ENCODE measurements at places on chromosomes 16 and 17.

GRCh38 chr17:60901806-60902205 is 224.2 kb downstream of the BCAS3 start:
- DNase-seq = no peak

DNA sequence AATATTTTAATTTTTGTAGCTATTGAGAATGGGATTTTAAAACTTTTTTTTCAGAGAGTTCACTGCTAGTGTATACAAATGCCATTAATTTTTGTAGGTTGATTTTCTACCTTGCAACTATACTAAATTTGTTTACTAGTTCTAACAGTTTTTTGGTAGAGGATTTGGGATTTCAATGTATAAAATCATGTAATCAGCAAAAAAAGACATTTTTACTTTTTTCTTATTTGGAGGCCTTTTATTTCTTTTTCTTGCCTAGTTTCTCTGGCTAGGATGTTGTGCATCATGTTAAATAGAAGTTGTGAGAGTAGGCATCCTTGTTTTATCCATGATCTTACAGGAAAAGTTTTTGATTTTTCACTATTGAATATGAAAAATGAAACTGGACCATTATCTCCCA is 602.9 kb upstream of the KIF2B start:
- no peak for DNase-seq

- no peak for DNase-seq
Measured at GRCh38 chr17:81400154-81400977, 5.1 kb downstream of the BAHCC1 start.

- no peak for DNase-seq
Measured at GRCh38 chr17:30041551-30041950, 75.1 kb upstream of the NSRP1 start.

DNA sequence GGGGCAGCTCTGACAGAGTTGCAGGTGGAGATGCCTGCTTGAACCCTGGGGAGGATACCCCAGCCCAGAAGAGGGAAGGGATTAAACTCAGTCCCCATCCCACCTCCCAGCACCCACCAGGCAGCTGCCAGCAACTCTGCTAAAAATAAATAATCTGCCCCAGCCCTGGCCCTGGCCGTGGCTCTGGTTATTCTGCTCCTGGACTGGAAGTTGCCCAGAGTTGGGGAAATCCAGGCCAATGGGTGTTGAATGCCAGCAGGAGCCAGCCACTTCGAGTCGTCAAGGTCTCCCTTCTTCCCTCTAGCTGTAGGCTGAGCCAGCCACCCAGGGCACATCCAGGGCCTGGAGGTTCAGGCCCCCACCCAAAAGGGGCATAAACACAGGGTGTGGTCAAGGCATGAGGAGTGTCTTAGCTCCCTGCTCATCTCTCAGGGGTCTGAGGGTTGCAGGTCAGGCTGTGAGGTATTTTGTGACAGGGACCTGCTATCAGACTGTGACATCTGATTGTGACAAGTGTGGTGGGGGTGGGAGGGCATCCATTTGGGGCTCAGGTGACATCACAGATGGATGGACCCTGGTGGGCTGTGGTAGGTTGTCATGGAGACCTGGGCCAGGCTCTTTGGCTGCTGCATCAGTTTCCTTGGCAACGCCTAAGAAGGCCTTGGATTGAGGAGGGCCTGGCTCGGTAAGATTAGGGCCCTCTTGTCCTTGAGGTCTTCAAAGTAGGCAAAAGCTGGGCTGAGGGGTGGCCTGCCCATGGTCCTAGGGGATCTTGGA is 1.0 kb upstream of the RRAD start:
- DNase-seq = no peak

- DNase-seq = no peak
Measured at GRCh38 chr16:54050459-54051210, 236.0 kb downstream of the IRX3 start.

GRCh38 chr17:31704483-31704882 is 154.6 kb downstream of the COPRS start:
- DNase-seq = no peak

DNA sequence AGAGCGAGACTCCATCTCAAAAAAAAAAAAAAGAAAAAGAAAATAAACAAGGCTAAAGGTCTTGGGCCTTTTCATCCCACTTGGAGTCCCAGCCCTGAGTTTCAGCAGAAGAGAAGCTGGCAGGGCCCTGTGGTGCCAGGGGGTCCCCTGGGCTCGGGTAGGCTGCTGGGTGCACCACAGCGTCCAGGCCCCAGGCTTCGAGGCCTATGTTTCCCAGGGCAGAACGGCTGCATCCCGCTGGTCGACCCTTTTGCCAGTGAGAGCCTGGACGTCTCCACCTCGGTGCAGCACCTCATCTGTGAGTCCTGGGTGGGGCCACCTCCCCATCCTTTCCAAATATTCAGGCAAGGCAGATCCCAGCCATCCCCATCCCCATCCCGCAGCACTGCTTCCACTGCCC is 2.2 kb downstream of the TMEM235 start:
- DNase-seq = no peak

DNA sequence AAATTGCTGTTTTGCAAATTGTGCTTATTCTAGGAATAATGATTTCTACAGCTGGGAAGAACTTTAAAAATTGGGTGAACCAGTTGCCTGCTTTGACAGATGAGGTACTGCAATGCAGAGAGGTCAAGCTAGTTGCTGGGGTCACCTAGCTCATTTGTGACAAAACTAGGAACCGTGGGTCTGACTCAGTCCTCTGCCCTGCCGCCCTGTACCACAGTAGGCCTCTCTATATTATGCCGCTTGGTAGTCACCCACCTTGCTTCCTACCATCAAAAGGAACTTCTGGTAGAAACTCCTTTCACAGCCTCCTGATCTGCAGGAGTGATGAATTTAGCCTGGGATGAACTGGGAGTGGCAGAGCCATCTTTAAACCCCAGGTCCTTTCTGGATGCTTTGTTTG is 105.7 kb downstream of the PITPNC1 start:
- DNase-seq = no peak

GRCh38 chr17:76953946-76954345 is 85.7 kb downstream of the MGAT5B start:
- no peak for DNase-seq

GRCh38 chr16:86563469-86564345 is 2.9 kb upstream of the FOXC2 start:
- DNase-seq = peak; percentile 79

- DNase-seq = no peak
Measured at GRCh38 chr17:11880714-11881113, 116.6 kb downstream of the ZNF18 start.

DNA sequence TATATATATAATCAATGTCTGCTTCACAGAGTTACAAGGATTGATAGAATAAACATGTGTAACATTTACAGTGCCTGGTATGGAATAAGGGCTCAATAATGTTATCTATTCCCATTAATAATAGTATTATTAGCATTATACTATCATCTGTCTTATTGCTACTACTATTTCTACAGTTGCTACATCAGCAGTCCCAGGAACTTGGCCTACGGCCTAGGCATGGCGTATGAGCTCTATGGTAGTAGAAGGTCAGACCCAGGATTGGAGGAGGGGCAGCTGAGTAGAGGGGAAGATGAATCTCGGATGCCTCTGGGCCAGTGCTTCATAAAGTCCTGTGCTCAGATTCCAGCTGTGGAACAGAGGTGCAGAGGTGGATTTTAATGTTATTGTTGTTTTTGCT is 146.3 kb upstream of the TBX2 start:
- DNase-seq = no peak

DNA sequence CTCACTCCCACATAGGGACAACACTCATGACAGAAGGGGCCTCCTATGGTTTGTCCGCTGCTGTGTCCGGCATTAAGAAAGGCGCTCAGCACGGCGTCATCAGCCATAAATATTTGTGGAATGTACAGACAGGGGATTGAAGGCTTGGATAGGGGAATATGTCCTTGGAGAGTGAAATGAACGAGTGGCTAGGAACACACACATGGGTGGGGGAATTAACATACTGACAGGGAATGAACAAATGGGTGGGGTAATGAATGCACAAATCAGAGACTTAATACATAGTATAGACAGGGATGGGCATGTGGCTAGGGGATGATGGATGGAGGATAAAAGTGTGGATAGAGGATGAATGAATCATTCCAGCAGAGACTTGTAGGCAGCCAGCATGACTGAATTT is 154.0 kb upstream of the HSBP1 start:
- DNase-seq = no peak

GRCh38 chr16:12613131-12613991 is 190.3 kb downstream of the CPPED1 start:
- DNase-seq = no peak

DNA sequence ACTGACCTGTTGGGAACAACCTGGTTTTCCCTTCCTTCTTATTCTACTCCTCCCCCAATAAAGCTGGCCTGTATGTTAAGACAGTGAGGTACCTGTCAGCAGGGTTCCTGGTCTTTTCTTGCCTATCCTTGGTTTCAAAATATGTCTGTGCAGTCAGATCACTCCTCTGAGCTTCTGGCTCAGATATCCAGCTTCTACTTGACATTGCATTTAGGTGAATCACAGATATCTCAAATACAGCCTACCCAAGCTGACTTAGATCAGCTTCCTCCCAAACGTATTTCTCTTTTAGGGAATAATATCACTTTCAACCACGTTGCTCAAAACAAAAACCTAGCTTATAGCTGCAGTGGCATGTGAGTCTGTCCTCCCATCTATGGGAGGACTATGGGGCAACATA is 48.7 kb downstream of the TEX14 start:
- no peak for DNase-seq

- no peak for DNase-seq
Measured at GRCh38 chr16:54431041-54431996, 144.7 kb upstream of the IRX3 start.

- no peak for DNase-seq
Measured at GRCh38 chr17:17792037-17792550, 44.7 kb downstream of the SREBF1 start.

GRCh38 chr16:7334801-7335560 is 2.3 kb downstream of the RBFOX1 start:
- DNase-seq = no peak

DNA sequence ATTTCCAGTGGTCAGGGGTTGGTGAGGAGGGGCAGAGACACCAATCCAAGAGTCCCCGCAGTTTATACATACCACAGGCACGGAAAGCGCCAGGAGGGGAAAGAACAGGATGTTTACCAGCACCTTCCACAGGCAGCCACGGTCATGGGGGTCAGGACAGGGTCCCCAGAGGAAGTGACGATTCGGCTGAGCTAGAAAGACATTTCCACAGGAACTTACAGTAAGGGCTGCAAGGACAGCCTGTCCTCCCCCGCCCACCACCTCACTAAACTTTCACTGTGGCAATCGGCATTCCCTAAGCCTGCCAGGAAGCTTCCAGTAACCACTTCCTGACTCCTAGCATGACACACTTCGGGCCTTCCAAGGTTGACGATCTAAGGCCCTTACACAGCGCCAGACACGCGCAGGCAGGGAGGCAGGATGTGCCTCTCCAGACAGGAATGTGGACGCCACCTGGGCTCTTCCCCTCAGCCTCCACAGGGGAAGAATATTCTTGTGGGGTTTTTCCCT is 1.2 kb upstream of the MT2A start:
- no peak for DNase-seq

- no peak for DNase-seq
Measured at GRCh38 chr17:73870473-73870872, 226.2 kb upstream of the SDK2 start.

- no peak for DNase-seq
Measured at GRCh38 chr16:56278196-56278855, 87.0 kb downstream of the GNAO1 start.

DNA sequence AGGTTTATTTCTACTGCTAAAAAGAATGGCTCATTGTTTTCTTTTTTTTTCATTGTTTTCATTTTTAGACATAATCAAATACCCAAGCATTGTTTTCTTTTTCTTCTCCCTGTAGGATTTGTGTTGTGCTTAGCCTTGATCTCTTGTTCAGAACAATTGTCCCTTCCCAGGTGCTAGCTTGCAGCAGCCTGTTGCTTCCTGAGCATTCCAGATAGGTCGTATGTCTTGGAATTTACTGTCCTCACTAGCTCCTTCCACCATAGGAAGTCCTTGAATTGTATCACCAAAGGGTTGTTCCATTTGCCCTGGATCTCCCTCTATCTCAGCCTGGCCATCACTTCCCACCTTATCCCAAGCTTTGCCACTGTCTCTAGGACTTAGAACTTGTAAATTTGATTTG is 10.0 kb upstream of the VPS4A start:
- no peak for DNase-seq

- DNase-seq = no peak
Measured at GRCh38 chr17:59719526-59719925, 12.1 kb downstream of the VMP1 start.

- DNase-seq = no peak
Measured at GRCh38 chr17:49546546-49547535, 28.8 kb upstream of the NXPH3 start.

DNA sequence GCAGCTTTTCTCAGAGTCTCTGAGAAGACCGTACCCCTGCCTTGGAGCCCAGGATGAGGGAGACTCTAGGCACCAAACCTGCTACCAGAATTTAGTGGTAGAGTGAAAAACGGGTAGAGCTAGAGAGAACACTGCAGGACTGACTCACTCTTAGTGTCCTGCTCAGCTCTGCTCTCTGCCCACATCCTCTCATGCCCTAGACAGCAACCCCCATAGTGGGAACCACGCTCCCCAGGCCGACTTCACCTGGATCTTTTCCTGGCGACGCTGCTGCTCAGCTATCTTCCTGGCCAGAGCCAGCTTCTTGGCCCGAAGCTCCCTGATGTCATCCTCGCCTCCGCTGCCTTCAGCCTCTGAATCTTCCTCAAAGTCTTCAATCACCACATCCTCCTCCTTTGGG is 26.7 kb downstream of the HIC1 start:
- no peak for DNase-seq

- no peak for DNase-seq
Measured at GRCh38 chr16:27685807-27686206, 135.9 kb downstream of the KATNIP start.

DNA sequence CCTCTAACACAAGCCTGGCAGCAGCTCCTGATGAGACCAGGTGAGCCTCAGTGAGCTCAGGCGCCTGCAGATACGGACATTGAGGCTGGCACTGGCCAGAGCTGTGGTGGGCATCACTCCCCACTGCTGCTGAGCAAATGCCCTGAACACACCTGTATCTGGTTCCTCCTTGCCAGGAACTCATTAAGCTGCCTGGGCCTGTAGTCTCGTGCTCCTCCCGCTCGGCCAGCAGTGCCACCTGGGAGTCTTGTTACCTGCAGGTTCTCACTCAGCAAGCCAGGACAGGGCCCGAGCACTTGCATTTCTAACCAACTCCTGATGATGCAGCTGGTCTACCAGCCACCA is 13.3 kb downstream of the EIF4A3 start:
- no peak for DNase-seq

GRCh38 chr17:49734515-49735490 is 27.0 kb upstream of the SLC35B1 start:
- DNase-seq = no peak

DNA sequence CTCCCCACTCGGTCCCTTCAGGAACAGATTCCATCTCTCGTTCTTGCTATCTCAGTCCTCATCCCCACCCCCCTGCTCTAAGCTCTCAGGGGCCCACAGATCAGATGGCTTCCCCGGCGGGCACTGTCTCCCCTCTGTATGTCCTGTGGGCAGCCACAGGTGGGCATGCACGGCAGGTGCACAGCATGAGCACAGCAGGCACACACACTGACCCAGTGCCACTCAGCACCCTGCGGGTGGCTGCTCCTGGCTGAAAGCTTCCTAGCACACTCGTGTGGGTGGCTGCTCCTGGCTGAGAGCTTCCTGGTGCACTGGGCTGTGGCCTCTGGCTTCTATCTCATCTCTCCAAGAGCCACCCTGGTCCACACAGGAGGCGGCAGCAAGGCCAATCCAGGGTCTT is 44.5 kb upstream of the SMIM36 start:
- DNase-seq = no peak

- DNase-seq = no peak
Measured at GRCh38 chr17:51699303-51699702, 439.0 kb downstream of the UTP18 start.
